Activated T-helper 1 cell treated with anti-CD3 and anti-CD28 coated beads, Interleukin-12 subunit alpha, Interleukin-12 subunit beta, Interleukin-2, Interleukin-4 antibody, amounts not matched to agents 30 ng/mL and 10 ng/mL and 1 ng/mL, durations not matched to agents 14 hours and 24 hours and 36 hours (primary cell): ENCODE measurements at places on chromosomes 3 and 15. TPM values are rescaled to one million over a fixed set of nuclear protein-coding genes. Genes with fewer than 3 reads are reported as not detected.

The SLC15A2 gene
- total RNA-seq = 3.2 and 3.3 TPM in 2 replicates

The SI gene
- not detected in 2 replicates for total RNA-seq

The FGF7 gene
- not detected in 2 replicates for total RNA-seq

The CLDN16 gene
- total RNA-seq = not detected in 2 replicates

The ARGFX gene
- not detected in 2 replicates for total RNA-seq

The KIF9 gene
- 3.3 and 3.4 TPM in 2 replicates for total RNA-seq

The ADAMTSL3 gene
- not detected in 2 replicates for total RNA-seq

The CYP8B1 gene
- not detected in 2 replicates for total RNA-seq

The CCDC54 gene
- total RNA-seq = not detected in 2 replicates

The ANAPC13 gene
- total RNA-seq = 25.2 and 26.8 TPM in 2 replicates

The P4HTM gene
- total RNA-seq = 34.5 and 36.8 TPM in 2 replicates

The DNAJA4 gene
- 68.4 and 70.8 TPM in 2 replicates for total RNA-seq

The ALS2CL gene
- total RNA-seq = 0.10 and 0.22 TPM in 2 replicates

The PP2D1 gene
- total RNA-seq = not detected in 2 replicates
